ENCODE measurements at places on chromosomes 4 and X.

- no peak for DNase-seq
These were observed 1351.2 kb downstream of the STIM2 start for GRCh38 chr4:28211676-28212470.

DNA sequence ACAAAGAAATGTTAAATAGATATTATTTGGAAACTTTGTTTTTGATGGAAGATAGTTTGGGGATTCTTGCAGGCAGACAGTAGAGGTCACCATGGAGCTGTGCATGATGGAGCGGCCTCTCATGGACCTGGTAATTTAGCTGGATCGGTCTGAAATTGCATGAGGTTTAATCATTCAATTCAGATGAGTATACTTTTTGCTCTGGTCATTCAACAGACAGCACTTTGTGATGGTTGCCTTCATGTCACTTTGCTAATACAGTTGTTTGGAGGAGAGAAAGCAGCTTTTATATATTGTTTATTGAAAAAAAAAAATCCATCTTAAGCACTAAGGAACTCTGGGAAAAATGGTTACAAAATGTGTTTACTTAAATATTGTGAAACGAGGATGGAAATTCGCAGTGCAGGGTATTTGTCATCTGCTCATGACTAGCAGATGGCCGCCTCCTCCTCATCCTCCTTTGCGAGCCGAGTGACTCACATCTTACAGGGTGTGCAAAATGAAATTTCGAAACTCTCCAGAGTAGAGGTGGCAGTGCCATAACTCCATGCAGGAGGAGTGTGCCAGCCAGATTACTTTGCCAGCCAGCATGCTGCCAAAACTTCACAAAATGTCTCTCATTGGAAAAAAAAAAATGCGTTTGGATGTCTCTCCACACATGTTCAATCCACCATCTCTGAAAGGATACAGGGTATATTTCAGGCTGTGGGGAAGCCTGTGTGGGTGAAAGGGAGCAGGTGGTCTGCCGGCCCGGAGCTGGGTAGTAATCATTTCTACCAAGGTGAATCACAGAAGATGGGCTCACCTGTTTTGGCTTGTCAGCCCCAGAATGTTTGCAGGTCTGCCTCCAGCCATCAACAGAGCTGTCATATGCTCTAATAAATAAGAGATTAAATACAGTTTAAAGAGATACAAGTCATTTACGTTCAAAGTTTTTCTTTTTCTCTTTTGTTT, 314.9 kb upstream of the DIPK2B start:
- peak; percentile 94 for DNase-seq

DNA sequence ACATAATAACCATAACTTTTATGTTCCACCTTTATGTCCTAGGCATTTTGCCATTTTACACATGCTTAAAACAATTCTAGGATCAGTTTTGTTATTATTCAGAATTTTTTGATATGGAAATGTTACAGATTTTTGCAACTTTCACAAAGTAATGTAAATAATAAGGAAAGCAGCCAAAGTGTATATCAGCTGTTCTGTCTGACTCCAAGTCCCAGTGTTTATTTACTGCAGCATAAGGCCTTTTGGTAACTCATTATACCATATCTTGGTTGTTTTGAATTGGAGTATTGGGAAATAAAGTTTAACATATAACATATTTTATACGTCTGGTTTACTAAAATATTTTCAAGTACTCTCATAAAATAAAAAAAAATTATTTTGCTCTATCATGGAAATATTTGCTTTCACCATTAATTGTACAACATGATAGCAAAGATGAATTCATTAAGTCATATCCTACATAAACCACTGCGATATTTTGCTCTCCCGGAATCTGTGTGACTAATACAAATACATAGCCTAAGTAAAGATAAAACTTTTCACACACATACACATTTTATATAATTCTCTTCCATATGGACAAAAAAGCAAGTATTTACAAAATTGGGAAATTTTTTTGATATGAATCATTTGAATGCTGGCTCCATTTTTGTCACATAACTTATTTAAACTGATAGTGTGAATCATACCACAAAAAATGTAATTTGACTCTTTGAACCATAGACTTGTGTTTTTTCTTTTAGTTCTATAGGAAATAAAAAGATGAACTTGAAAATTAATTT, 399.0 kb downstream of the PABPC4L start:
- peak; percentile 17 for DNase-seq

DNA sequence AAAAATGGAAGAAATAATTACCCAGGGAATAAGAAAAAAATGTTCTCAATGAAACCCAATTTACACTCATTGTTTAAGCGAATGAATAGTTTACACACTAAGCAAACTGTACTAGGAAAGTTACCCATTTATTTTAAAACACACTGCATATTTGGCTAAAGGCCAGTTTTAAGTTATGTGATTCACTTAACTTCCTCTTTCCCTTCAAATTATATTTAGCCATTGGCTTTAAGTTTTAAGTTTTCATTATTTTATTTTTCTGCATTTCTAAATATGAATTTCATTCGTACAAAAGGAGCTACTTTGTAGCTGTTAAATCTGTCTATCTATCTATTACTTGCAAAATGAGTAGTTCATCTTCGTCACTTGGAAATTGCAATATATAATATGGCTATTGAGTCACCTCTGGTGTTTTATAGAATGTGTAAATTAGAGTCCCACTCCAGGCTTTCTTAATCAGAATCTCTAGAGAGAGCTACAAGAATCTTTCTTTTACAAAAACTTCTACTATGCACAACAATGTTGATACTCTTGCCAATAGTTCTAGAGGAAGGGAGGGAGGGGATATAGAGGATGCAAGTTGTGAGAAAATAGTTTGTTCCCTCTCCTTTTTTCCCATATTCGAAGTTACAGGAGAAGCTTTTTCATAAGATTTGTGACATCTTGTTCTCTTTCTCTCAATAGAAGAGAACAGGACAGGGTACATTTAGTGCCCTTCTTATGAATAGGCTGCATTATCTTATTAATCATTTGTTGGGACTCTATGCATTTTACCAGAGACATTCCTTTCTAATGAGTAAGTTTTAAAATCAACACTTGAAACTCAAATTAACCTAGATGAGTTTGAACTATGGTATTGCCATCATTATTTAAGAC, 41.8 kb downstream of the SULT1B1 start:
- no peak for DNase-seq

DNA sequence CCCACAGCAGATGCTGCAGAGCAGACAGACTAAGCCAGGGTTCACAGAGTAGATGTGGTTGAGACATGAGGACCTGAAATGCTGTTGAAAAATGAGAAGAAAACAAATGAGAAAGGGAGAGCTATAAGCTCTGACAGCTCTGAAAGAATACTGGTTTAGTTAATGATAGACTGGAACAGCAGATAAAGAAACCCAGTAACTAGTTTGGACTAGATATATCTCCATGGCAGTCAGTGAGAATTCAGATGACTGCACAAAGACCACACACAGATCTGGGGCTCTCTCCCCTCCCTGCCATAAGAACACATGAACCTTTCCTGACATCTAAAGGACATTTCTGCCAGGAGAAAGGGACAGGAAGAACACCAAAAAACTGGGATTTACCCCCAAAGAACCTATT, 8.2 kb downstream of the NAA11 start:
- DNase-seq: no peak

DNA sequence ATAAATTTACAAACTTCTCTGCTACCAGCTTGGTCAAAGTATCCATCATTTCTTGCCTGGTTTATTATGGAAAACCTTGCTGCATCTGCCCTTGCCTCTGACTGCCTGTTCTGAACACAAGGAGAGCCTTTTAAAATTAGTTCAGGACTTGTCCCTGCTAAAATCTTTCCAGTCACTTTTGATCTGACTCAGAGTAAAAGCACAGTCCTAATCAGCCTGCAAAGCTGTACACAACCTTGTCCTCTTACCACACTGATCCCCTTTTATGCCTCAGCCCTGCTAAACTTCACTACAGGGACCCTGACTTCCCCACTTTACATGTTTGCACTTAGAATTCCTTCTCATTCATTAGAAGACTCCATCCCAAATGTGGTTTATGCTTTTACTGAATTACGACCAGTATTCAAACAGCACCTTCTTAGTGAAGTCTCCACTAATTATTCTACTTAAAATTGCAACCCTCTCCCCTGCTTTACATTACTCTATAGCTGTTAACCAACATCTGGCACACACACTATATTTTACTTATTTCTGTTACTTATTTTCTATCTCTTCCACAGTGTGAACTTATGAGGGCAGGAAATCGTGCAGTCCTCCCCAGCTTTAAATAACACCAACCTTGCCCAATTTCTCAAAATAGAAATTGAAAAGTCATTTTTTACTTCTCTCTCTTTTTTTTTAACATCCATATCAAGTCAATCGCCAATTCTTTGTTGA, 6.3 kb downstream of the GABRA4 start:
- DNase-seq: no peak
